ENCODE measurements at places on chromosomes 11 and 22.
A peak's percentile ranks its signal among the peaks of the same experiment; 100 is the strongest.

GRCh38 chr22:18983120-18983651 lies 47.1 kb upstream of the PRODH start:
- no peak for DNase-seq

GRCh38 chr22:45783021-45783420 lies 111.4 kb downstream of the ATXN10 start:
- no peak for DNase-seq

DNA sequence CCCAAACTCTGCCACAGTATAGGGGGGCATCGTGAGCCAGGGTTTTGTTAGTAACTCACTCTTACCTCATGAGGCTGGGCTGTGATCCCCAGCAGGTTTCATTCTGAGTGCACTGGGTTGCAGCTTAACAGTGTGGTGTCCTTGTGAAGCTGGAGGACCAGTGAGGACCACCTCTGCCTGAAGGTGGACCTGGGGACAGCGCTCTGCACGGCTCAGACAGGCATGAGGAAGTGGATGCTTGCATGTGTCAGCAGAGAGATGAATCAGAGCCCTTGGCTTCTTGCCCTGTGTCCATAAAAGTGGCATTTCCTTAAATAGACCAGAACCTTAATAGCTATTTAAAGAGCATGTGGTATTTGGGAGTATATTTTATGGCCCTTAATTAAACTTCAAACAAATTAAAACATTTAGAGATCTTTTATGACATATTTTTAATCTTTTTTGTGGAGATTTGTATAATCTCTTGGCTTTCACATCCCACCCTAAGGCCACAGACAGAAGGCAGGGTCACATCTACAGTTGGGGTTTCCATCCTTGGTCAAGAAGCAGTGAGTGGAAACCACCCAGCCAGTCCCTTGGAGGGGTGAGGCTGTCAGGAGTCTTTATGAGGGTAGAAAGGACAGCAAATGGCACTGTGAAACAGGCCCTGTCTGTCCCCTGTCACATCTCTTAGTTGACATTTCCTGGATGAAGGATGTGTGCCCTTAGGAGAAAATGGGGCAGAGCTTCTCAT lies 24.8 kb upstream of the ADORA2A start:
- DNase-seq, result peak; percentile 65

- DNase-seq, result no peak
Observed at GRCh38 chr22:35913925-35914324, 114.7 kb downstream of the RBFOX2 start.

GRCh38 chr11:47306484-47306844 lies 36.5 kb downstream of the MADD start:
- no peak for DNase-seq

GRCh38 chr22:44427611-44428470 lies 70.2 kb downstream of the RTL6 start:
- no peak for DNase-seq

- no peak for DNase-seq
Observed at GRCh38 chr11:5679811-5680210, 5.1 kb downstream of the TRIM5 start.

DNA sequence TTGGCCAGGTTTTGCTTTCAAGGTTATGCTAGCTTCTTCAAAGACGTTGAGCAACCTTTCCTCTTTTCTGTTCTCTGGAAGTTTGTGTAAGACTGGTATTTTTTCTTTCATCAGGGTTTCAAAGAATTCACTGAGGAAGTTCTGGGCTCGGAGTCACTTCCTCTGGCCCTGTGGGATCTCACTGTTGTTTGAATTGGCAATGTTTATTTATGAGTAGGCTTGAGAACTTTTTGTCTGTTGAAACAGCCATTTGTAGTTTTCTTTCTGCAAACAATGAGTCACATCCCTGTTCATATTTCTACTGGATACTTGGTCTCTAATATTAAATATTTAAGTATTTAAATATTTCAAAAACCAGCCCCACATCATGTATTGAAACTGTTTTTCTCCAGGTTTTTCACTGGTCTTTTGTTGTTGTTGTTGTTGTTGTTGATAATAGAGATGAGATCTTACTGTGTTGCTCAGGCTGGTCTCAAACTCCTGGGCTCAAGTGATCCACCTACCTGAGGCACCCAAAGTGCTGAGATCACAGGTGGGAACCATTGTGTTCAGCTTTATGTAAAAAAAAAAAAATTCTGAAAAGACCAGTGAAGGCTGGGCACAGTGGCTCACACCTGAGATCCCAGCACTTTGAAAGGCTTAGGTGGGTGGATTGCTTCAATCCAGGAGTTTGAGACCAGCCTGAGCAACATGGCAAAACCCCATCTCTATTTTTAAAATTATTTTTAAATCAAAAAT lies 26.9 kb downstream of the SUSD2 start:
- peak; percentile 88 for DNase-seq

DNA sequence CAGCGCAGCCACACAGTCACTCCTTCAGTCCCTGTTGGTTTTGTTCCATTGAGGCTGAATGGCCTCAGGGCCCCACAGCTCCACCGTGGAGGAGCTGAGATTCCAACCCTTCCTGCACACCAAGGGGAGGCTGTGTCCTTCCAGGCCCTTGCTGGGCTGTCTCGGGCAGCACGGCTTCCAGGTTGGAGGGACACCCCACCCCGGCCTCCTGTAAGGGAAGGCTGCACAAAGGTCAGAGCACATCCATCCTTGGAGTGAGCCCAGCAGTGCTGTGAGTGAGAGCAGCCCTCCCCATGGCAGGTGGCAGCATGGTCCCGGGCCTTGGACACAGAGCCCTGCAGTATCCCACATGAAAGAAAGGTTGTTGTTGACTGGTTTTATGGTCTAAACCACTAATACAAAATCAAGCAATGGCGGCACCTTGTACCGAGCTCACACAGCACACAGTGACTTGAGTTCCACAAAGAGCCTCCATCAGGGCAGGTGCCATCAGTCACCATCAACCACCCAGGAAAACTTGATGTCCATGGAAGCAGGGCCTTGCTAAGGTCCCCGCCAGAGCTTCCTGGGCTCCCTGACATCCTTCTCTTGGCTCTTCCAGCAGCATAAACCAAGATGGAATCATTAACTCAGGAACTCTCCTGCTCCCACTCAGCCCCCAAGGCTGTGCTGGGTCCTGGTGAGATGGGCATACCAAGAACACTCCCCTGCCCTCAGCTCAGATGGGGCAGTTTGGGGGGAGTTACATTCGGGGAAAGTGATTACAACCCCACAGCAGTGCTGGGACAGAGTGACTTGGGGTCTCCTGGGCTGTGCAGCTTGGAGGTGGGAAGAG lies 1500.4 kb downstream of the TBC1D22A start:
- DNase-seq, result no peak
